ENCODE measurements at places on chromosomes 1 and 21.

GRCh38 chr21:31198575-31198974 is 145.5 kb downstream of the TIAM1 start:
- DNase-seq: no peak

DNA sequence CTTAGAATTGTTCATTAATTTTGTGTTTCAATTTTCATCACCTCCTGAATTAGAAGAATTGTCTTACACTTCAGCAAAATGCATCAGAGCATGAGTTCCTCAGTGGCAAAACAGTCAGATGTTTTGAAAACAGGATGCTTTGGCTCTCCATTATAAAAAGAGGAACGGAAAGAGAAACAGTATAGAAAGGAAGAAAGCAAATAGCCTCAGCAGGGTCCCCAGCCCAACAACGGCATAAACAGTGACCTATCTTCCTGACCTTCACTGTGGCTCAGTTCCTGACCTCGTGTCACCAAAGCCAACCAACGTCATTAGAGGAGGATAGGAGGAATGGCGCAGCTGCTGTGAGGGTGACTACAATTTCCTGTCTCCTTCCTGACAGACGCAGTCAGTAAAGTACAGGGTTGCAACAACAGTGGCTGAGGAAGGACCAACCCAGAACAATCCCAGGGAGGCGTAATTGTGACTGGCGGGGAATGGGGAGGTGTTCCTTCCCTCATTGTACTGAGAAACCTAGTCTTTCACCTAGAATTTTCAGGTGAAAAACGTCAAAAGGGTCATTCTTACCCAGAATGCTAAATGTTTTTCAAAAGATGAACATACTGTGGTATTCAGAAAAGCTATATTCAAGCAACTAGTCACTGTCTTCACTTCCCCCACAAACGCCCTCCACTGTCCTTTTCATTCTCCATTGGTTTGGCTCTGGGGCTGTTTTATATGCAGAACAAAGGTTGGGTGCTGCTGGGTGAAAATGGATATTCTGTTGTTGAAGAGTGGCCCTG is 197.9 kb upstream of the SGIP1 start:
- DNase-seq: no peak

GRCh38 chr21:38619992-38620479 is 121.8 kb upstream of the ERG start:
- no peak for DNase-seq

DNA sequence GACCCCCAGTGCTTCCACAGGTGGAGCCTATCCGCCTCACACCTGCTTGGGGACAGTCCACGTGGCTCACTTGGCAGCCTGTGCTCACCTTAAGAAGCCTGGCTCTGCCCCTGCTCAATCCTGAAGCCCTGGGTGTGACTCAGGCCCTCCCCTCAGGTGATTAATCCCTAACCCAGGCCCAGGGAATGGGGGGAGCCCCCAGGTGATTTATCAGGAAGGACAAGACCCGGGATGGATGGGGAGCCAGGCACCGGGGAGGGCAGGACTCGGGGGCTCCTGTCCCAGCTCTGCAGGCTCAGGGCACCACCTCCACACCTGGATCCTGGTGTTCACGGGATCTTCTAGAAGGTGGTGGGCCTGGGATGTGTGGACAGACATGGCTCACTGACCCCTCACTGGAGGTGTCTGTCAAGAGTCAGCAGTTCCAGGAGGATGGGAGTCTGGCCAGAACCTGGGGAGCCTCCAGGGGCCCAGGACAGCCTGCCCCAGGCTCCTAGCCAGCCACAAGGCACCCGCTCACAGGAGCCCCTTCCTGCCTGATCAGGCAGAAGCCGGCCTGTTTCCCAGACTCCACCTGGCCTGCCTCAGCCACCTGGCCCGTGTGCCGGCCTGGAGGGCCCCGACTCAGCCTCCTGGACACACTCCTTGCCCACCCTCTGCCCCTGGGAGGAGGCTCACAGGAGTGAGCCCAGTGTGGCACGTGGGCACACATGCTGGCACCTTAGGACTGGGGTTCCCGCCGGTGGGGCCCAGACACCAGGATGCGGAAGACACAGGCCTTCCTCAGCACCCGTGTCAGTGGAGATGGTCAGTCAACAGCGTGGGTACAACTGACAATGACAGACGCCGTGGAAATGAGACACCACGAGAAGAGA is 38.6 kb upstream of the COL6A1 start:
- no peak for DNase-seq

GRCh38 chr1:156807627-156808026 is 9.0 kb downstream of the SH2D2A start:
- DNase-seq: no peak

DNA sequence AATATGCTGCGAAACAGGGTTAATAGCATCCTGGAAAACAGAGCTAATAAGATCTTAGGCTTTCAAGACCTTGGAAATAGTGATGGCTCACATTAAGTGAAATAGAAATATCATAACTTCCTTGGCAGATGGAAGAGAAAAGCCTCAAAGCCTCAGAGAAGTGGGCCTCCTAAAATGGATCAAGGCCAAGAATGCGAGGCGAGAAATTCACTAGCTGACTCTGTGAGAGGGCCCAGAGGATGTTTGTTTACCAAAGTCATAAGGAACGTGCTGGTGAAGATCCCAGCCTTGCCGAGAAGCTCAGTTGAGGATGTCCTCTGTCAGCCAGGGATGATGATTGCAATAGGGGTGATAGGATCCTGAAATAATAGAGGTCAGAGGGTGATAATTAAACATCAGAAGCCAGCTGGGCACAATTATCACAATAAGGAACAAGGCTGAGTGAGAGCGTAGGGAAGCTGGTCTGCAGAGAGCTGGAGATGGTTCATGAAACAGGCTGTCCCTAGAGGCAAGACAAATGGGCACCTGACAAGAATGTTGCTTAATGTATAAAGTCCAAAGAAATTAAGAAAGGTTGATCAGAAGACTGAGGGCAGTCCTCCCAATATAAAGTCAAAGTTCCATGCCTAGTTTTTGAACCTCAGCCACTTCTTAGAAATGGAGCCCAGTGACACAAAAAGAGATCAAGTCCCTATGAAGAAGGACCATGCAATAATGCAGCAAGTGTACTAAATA is 101.7 kb upstream of the COG2 start:
- no peak for DNase-seq

- DNase-seq: no peak
Measured at GRCh38 chr1:43405219-43405875, 15.6 kb downstream of the SZT2 start.

DNA sequence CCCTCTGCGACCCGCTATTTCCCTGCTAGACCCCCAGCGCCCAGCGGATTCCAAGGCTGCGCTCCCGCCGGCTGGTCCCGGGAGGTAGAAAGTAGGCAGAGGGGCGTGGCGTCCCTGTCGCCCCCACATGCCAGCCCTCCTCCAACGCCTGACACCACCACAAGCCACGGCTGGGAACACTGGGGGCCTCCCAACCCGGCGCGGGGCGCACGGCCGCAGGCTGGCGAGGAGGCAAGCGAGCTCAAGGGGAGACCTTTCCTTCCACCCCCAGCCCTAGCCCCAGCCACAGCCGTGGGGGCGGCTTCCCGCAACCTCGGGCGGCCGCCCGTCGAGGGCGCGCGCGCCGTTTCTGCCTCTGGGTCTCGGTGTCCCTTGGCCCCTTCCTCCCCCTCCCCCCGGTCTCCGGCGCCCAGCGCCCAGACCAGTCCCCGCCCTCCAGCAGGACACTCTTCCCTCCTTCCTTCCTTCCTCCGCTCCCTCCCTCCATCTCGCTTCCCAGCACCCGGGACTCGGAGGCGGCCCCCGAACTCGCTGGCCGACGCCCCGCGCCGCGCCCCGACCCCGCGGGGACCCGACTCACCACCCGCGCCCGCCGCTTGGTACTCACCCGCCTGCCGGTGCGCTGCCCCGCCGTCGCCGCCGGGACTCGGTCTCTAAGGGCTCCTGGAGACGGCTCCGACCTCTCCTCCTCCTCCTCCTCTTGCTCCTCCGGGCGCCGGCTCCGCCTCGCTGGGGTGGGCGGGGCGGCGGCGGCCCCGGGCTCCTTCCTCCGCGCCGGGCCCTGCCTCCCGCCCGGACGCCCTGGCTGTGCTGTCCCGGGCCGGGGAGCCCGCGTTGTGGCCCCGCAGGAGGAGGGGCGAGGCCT is at the start of gene GNG12:
GNG12 (minus strand) TSS at position 731 of the 865 bp plus-strand sequence. CDS start 125,781 bp downstream, outside the sequence.
- DNase-seq: no peak

GRCh38 chr1:159239551-159240220 is 35.0 kb downstream of the ACKR1 start:
- no peak for DNase-seq

All from vagina (tissue), 2 donors.